ENCODE measurements at places on chromosomes 2 and 18. TPM values are rescaled to one million over a fixed set of nuclear protein-coding genes. Genes with fewer than 3 reads are reported as not detected.

CBLN2 gene
- total RNA-seq, result 73.7 TPM

KCNS3 gene
- 11.6 TPM for total RNA-seq

RNU2-63P gene
- 30.7 TPM for total RNA-seq

SCN3A gene
- total RNA-seq, result 25.4 TPM

HOXD12 gene
- total RNA-seq, result not detected

FAM124B gene
- 6.8 TPM for total RNA-seq

POTEJ gene
- 0.11 TPM for total RNA-seq

GPN1 gene
- 33.2 TPM for total RNA-seq

BOLA3 gene
- 37.2 TPM for total RNA-seq

FZD7 gene
- total RNA-seq, result 18.5 TPM

KIAA1328 gene
- total RNA-seq, result 17.4 TPM

SERPINB3 gene
- not detected for total RNA-seq

MBP gene
- total RNA-seq, result 631 TPM

FBXO41 gene
- 20.1 TPM for total RNA-seq

MAIP1 gene
- total RNA-seq, result 17.1 TPM

SGPP2 gene
- 8.9 TPM for total RNA-seq

SERPINB11 gene
- not detected for total RNA-seq

TUBA3E gene
- not detected for total RNA-seq

KCNK3 gene
- total RNA-seq, result 6.2 TPM

GRCh38 chr2:136242687-136243277 is 124.8 kb upstream of the CXCR4 start:
- DNase-seq, result no peak

- no peak for DNase-seq
Measured at GRCh38 chr18:13103366-13103765, 112.2 kb downstream of the CEP192 start.

GRCh38 chr2:141523199-141523598 is 607.6 kb downstream of the LRP1B start:
- DNase-seq, result no peak

DNA sequence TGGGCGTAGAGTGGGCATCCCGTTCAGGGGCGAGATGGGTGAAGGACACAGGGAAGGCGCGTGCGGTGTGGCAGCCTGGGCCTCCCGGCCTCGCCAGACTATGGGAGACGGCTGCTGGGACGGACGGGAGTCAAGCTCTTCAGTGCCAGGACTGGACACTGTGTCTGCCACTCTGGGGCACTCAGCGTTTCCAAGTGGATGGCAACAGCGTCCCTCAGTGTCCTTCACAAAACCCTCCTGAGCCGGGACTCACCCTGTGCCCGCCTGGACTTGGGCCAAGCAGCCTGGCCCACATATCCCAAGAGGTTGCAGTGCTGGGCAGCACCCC is 16.3 kb upstream of the BOK start:
- DNase-seq, result no peak

DNA sequence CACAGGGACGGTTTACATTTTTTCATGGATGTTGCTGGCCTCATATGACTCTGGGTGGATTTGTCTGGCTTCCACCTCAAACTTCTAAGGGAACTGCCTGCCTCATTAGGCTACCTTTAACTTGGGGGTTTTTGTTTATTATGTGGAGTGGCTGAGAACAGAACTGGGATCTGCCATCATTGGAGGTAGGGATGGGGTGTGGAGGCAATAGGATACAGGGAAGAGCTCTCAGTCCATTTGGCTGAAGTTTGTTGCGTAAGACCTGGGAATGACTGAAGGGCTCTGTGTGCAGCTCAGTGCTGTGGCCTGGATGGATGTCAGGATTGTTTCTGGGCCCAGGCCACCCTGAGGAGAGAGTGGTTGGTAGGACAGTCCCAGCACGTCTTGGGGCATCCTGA is 31.2 kb downstream of the ASB1 start:
- no peak for DNase-seq

- no peak for DNase-seq
Measured at GRCh38 chr2:140128909-140129308, 1348.7 kb upstream of the NXPH2 start.

- no peak for DNase-seq
Measured at GRCh38 chr2:74688881-74689280, 34.8 kb downstream of the SEMA4F start.

GRCh38 chr18:8616028-8616401 is 6.8 kb downstream of the RAB12 start:
- DNase-seq, result no peak

DNA sequence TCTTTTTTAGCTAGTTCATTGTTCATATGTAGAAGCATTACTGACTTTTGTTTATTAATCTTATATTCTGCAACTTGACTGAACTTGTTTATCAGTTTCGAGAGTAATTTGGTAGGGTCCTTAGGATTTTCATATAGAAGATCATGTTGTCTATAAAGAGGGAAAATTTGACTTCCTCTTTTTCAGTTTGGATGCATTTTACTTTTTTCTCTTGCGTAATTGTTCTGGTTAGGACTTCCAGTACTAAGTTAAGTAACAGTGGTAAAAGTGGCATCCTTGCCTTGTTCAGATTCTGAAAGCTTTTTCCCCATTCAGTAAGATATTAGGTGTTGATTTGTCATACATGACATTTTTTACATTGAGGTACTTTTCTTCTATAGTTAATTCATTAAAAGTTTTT is 726.0 kb downstream of the KCNJ3 start:
- no peak for DNase-seq

DNA sequence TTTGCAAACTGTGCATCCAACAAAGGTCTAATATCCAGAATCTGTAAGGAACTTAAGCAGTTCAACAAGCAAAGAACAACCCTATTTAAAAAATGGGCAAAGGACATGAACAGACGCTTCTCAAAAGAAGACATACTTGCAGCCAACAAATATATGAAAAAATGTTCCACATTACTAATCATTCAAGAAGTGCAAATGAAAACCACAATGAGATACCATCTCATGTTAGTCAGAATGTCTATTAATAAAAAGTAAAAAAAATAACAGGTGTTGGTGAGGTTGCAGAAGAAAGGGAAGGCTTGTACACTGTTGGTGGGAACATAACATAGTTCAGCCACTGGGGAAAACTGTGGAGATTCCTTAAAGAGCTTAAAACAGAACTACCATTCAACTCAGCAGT is 126.2 kb downstream of the NAT8 start:
- DNase-seq, result no peak

- DNase-seq, result no peak
Measured at GRCh38 chr2:113840518-113840917, 49.4 kb upstream of the ACTR3 start.

DNA sequence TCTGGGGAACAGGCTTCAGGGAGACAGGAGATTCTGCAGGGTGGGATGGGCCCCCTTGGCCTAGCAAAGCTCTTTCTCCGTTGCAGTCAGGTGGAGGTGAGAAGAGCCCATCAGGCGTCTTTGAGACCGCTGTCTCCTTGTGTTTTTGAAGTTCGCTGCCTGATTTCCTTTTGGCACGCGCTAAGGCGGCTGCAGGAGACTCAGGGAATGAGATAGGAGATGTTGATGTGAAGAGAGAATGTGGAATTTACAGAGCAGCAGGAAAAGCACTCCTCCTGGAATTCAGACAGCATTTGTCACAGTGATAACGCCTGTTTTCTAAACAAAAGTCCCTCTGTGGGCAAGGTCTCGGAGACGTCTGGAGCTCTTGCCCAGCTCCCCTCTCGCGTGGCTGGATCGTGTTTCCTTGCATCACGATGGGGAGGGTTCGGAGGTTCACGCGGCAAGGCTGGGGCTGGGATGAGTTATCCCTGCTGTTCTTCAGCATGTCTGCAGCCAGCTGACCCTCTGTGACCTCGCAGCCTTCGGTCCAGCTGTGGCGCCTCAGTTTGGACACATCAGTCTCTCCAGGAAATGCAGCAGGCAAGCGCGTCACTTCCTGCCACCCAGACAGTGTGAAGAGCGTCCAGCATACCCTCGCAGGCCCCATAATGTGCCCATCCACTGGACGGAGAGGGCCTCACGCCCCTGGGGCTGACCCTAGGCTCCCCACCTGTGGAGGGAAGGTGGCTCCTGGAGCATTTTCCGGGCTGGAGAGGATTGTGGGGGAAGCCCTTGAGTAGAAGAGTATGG is 30.2 kb downstream of the GLI2 start:
- no peak for DNase-seq

DNA sequence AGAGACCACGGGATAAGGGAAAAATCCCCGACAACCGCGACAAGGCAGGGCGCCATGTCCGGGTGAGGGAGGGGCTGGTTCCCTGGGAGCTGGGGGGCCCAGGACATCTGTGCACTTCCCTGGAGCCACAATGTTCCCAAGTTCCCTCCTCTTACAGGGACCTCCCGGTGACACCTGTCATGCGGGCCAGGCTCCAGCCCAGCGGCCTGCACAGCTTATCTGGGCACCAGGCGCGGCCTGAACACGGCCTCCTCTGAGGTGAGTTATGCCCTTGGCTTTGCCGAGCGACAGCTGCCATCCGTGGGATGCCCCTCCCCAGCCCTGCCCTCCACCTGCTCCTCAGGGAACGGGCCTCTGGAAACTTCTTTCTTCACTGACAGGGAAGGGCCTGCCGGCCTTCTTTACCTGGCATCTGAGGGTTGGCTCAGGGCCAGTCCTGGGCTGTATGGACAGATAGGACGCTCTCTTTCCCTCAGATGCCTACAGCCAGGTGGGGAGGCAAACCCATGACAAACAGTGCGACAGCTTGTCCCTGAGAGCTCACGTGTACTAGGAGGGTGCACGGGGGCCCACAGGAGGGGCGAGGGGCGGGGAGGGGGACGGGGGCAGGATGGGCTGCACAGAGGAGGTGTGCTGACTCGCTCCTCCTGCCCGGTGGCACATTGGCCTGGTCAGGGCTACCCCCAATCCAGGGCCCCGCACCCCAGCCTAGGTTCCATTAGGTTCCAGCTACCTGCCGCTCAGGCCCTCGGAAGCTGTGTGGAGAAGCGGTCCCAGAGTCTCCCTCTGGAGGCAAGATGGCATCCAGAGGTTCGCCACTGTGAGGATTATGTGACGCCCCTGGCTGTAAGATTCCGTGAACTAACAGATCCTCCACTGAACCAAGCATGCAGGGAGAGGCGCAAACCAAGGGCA is 34.9 kb upstream of the HPCAL1 start:
- DNase-seq, result no peak

- DNase-seq, result no peak
Measured at GRCh38 chr2:205347899-205348298, 334.4 kb upstream of the NRP2 start.

GRCh38 chr18:14942275-14942674 is 194.3 kb downstream of the ANKRD30B start:
- no peak for DNase-seq

GRCh38 chr18:13653746-13654433 is 72.5 kb downstream of the FAM210A start:
- no peak for DNase-seq

- no peak for DNase-seq
Measured at GRCh38 chr2:172806493-172806892, 70.8 kb downstream of the RAPGEF4 start.

DNA sequence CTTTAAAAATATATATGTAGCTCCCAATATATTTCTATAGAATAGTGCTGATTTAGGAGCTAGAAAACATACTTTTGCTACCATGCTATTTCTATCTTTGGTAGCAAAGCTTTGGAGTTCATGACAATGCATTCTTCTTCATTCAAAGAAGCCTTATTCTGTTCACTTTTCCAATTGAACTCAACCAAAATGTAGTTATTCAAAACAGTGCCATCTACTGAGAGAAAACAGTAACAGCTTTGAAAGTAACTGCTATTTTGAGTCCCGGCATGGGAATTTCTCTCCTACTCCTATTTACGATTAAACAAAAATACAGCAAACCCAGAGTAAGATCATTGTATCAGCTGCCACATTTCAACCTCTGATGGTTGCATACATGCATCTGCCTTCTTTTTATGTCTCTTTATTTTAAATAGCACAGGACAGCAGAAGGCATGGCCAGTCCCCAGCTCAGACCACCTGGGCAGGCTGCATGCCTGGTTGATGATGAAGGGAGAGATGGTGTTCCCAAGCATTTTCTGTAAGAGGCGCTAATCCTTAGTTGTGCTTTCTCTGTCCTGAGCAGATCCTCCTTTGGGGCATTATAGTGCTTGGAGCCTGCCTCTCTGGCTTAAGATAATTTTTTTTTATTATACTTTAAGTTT is 69.7 kb upstream of the SULT1C3 start:
- no peak for DNase-seq

DNA sequence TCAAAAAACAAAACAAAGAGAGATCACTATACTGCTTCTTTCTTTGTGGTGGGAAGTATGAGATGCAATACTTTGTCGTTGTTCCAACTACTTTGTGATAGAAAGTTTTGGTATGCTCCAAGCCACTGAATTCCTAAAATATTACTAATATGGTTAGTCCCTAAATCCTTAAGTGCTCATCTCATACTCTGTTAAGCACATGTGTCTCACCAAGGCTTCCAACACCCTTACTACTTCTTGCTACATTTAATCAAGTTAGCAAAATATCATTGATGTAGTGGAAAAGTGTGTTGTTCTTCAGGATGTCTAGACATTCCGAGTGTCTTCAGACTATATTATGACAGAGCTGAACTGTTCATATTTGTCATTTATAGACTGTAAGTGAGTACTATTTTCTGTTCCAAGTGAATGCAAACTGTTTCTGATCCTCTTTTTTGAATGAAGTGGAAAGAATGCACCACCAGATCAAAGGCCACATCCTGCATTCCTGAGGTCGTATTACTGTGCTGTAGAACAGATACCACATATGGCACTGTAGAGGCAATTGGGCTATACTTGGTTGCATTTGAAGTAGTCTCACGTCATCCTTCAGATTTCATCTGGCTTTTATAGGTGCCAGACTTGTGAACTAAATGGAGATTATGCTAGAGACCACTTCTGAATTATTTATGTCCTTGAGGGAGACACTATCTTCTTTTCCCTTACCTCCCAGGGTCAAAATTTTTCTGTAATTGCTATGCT is 298.4 kb upstream of the ZNF521 start:
- no peak for DNase-seq

- DNase-seq, result no peak
Measured at GRCh38 chr2:102632380-102633175, 13.2 kb downstream of the SLC9A2 start.

- no peak for DNase-seq
Measured at GRCh38 chr18:46481847-46482245, 175.2 kb downstream of the LOXHD1 start.

- DNase-seq, result no peak
Measured at GRCh38 chr2:231348704-231349373, 46.7 kb upstream of the B3GNT7 start.

- DNase-seq, result no peak
Measured at GRCh38 chr2:29317077-29317517, 201.9 kb downstream of the CLIP4 start.

- DNase-seq, result no peak
Measured at GRCh38 chr2:172340394-172340793, 87.0 kb upstream of the ITGA6 start.

DNA sequence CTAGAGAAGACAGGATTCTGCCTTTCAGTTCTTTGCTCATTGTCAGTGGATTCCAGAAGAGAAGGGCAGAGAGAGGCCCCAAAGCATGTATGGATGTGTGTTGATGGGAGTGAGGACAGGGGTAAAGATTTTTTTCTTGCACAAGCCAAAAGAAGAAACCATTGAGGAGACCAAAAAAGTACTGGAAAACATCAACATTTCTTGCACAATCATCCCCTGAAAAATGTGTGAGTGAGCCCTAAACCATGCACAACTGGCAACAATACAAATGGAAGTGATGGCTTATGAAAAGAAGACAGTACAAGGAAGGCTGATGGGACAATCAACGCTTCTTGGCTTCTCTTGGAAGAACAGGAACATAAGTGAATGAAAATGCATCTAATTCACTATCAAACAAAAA is 5.6 kb upstream of the SMAD7 start:
- DNase-seq, result no peak

- no peak for DNase-seq
Measured at GRCh38 chr2:140023291-140023690, 1243.1 kb upstream of the NXPH2 start.

Measured in spinal cord (tissue), 10 donors.